Immature natural killer cell (primary cell): ENCODE measurements at places on chromosomes 16 and 17.

GRCh38 chr16:86029131-86029741, 130.3 kb downstream of the IRF8 start:
- H3K4me1 ChIP-seq: no peaks in the 10 kb centered on the region
- no peak overlapping the region for H3K27ac ChIP-seq
- H3K4me3 ChIP-seq: no peak overlapping the region
- peaks cover 9% of the 10 kb centered on the region for H3K27me3 ChIP-seq
- DNase-seq: no peak

DNA sequence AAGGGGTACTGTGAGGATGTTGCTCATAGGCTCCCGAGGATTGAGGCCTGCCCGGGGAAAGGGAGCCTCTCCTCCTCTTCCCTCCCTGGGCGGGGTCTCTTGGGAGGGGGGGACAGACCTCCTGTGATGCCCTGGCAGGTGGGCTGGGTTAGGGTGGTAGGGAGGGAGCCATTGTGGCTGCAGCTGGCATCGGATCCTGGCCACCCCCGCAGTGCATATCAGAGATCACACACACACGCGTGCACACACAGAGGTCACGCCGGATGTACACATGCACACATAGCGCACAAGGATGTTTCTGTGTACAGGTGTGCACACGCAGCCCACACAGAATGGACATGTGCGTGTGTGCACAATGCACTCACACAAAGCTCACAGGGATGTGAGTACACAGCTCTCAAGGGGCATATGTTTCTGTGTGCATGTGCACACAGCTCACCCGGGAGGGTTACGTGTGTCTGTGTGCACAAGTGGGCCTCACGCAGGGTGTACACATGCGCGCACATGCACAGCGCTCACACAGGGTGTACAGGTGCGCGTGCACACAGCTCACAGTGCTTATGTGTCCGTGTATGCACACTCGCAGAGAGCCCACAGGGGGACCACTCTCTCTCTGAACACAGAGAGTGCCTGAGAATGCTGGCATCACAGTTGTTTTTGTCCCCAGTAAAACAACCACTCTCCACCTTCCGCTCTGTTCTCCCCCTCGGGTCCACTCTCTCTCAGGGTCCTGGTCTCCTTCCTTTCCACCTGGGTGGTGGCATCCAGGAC, 2.4 kb downstream of the GJD3 start:
- no peak for DNase-seq
- peaks cover 3% of the 10 kb centered on the region for H3K27me3 ChIP-seq
- peak overlapping the region; percentile 48 for H3K4me3 ChIP-seq
- no peak overlapping the region for H3K27ac ChIP-seq

- H3K27ac ChIP-seq: no peak overlapping the region
- H3K4me3 ChIP-seq: no peak overlapping the region
- DNase-seq: no peak
- no peaks in the 10 kb centered on the region for H3K36me3 ChIP-seq
- H3K4me1 ChIP-seq: no peaks in the 10 kb centered on the region
These were observed 343.0 kb downstream of the RBFOX1 start for GRCh38 chr16:7675628-7676027.

- no peak for DNase-seq
- no peaks in the 10 kb centered on the region for H3K36me3 ChIP-seq
- no peak overlapping the region for H3K27ac ChIP-seq
- no peaks in the 10 kb centered on the region for H3K27me3 ChIP-seq
These were observed 896.2 kb downstream of the CDH11 start for GRCh38 chr16:64225696-64226095.

DNA sequence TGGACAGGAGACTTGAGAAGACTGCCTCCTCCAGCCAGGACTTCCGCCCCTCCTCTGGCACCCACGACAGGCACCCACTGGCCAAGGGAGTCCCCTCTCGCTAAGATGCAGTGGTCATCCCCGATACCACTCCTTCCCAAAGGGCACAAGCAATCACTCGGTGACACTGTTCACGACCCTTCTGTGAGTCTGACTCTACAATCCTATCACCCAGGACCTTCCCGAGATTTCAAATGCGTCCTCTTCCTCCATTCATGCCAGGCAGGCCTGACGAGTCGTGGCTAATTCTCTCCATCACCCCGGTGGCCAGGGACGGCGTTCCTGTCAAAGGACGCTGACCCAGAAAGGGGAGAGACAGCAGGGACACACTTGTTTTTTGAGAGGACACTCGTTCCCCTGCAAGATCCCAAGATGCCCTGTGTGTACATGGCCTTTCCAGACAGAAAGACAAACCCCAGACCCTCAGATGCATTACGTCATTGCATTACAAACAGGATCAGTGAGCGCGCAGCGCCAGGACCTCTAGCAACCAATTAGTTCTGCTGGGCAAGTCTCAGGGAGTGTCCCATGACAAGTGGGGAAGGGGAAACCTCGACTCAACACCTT, 12.2 kb downstream of the FBXO31 start:
- peak; percentile 42 for DNase-seq
- no peaks in the 10 kb centered on the region for H3K27me3 ChIP-seq
- H3K36me3 ChIP-seq: no peaks in the 10 kb centered on the region
- H3K4me1 ChIP-seq: peaks cover 24% of the 10 kb centered on the region
- H3K27ac ChIP-seq: peak overlapping the region; percentile 35
- H3K4me3 ChIP-seq: no peak overlapping the region

DNA sequence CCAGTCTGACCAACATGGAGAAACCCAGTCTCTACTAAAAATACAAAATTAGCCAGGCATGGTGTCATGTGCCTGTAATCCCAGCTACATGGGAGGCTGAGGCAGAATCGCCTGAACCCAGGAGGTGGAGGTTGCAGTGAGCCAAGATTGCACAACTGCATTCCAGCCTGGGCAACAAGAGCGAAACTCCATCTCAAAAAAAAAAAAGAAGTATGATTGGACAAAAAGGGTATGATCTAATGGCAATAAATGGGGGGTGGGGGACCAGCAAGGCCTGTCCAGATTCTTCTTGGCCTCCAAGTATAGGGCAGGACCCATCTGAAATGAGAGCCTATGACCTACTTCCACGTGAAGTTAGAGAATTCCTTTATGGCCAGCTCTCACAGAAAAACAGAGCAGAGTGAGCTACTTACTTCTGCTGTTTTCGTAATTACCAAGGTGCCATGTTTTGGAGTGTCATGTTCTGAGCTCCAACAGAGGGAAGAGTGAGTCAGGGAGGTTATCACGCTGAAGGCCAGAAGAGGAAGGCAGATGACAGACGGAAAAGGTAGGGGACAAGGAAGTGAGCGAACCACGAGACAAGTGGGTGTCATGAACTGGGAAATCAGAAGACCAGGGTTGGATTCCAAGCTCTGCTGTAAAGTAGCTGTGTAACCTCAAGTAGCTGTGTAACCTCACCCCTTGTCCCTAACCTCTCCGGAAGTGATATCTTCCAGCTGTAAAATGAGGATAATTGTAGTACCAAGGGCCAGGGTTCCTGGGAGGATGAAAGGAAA, 3.6 kb upstream of the ZMYND15 start:
- peaks cover 32% of the 10 kb centered on the region for H3K4me1 ChIP-seq
- H3K36me3 ChIP-seq: peaks cover 4% of the 10 kb centered on the region
- H3K27me3 ChIP-seq: peaks cover 20% of the 10 kb centered on the region
- H3K27ac ChIP-seq: no peak overlapping the region

DNA sequence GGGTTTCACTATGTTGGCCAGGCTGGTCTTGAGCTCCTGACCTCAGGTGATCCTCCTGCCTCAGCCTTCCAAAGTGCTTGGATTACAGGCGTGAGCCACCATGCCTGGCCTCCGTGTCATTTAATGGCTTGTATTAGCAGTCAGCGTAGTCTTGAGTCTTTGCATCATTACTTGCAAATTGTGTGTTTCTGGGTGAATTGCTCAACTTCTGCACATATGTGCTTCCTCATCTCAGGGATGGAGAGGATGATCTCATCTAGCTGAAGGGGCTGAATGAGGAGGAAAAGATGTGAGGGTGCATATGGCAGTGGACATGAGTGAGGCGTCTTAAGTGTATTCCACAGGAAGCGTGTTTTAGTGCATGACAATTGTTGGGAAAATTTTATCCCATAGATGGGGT, 155.8 kb downstream of the SNX29 start:
- H3K27me3 ChIP-seq: no peaks in the 10 kb centered on the region
- H3K4me1 ChIP-seq: no peaks in the 10 kb centered on the region
- no peak overlapping the region for H3K27ac ChIP-seq
- H3K4me3 ChIP-seq: no peak overlapping the region
- DNase-seq: no peak

- no peak for DNase-seq
- no peaks in the 10 kb centered on the region for H3K27me3 ChIP-seq
- H3K4me3 ChIP-seq: no peak overlapping the region
- H3K27ac ChIP-seq: no peak overlapping the region
- no peaks in the 10 kb centered on the region for H3K4me1 ChIP-seq
- peaks cover 15% of the 10 kb centered on the region for H3K36me3 ChIP-seq
These were observed 42.2 kb downstream of the VAC14 start for GRCh38 chr16:70758786-70759185.
